ENCODE measurements at places on chromosomes 11 and 22.

DNA sequence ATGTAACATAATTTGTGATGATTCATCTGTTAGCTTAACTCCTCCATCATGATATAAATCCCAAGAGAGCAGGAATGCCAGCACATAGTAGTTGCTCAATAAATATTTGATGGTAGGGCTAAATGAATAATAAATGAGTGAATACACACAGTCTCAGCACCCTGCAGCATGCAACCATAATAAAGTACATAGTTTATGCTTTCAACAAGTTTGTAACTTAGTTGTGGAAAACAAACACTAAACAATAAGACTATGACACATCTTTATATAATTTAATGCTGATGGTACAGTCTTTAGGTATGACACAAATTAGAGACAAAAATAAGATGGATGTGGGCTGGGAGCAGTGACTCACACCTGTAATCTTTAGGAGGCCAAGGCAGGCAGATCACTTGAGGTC is 3.8 kb downstream of the ALKBH8 start:
- peak; percentile 44 for DNase-seq

DNA sequence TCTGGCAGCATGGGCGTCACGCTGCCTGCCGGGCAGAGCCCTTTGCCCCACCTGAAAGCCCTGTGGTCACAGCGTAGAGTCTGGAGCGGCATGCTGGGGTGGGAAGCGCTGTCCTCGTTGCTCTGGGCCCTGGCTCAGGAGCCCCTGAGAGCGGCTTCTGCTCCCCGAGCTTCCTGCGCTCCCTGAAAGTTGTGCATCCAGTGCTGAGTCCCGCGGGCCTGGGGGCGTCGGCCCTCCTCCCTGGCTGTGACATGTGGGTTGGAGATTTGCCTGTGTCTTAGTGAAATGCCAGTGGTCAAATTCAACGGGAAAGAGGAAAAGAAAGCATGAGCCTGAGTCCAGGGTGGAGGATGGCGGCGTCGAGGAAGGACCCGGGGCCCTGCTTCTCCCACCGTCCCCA is 1208.0 kb downstream of the BRD1 start:
- no peak for DNase-seq

- no peak for DNase-seq
These were observed 13.4 kb downstream of the ARHGAP8 start for GRCh38 chr22:44765571-44766285.

DNA sequence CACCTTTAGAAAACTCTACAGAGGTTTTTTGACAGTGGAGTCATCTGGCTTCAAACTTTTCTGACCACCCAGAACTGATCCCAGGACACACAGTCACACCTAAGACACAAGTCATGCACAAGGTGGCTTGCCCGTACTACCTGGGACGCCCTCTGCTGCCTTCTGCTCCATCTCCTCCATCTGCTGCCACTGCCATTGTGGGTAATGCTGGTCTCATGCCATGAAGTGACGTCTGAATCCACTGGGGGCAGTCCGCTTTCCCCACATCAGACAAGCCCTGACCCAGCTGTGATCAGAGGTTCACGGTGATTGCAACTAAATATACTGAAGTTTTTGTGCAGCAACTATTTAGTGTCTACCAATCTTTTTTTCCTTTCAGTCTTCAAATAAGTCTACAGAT is 5.4 kb upstream of the NDUFS8 start:
- no peak for DNase-seq

GRCh38 chr11:9459667-9460321 is 1.0 kb upstream of the ZNF143 start:
- DNase-seq: peak; percentile 14

DNA sequence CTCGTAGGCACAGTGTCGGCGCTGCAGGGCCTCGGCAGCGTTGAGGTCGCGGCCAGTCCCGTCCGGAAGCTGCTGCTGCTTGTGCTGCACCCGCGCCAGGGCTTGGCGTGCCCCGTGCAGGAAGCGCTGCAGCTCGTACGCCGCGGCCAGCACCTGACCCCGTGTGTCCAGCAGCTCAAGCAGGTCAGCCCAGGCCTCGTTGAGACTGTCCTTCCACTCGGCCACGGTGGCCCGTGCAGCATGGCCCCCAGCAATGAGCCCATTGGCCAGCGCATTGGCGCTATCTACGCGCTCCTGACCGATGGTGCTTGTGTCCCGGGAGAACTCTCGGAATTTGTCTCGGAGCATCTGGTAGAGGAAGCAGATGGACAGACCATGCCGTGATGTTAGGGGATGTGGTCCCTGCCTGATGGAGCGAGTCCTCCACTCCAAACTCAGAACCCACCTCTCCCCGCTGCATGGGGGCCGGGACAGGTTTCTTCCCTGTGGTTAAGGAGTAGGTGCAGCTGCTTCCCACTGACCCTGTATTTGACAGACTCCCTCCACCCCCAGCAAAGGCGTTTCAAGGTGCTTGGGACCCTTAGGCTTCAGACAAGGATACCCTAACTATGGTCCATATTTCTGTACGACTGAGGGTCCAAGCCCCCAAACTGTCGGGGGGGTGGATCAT is 13.8 kb upstream of the RBM4B start:
- DNase-seq: no peak

- DNase-seq: no peak
These were observed 77.5 kb upstream of the BID start for GRCh38 chr22:17851759-17852158.

DNA sequence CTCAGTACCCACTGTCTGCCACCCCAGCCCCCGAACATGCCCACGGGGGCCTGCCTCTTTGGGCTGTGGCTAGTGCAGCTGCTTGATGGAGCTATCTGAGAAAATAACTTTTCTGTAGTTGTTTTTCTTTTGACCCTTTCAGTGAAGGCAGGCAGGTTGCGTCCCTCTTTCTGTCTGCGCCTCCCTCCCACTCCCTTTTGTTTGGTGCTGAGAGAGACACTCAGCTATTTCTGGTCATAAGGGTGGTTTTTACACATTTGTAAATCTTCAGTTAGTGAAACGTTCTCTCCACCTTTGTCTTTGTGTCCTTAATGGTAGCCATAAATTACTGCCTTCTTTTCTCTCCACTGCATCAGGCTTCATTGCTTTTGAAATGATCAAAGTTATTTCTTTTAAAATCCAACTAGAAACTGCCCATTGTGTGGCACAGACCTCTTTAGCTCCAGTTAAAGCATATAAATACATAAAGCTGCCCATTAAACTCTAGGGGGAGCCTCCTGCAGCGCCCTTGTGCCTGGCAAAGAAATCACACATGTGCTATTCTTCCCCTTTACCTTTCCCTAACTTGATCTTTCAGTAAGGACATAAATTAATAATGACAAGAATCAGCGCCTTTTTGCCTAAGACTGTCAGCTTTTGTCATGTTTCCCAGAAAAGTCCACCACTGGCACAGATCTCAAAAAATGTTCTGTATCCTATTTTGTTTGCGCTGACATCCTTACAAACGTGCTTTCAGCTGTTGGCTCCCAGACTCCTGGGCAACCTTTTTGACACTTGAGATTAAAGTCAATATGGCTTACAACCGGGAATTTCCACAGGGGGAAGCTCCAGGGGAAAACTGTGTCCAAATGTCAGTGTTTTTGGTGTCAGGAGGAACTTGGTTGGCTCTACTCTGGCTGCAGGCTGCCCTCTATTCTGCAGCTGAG is 1.7 kb upstream of the SCUBE2 start:
- no peak for DNase-seq

DNA sequence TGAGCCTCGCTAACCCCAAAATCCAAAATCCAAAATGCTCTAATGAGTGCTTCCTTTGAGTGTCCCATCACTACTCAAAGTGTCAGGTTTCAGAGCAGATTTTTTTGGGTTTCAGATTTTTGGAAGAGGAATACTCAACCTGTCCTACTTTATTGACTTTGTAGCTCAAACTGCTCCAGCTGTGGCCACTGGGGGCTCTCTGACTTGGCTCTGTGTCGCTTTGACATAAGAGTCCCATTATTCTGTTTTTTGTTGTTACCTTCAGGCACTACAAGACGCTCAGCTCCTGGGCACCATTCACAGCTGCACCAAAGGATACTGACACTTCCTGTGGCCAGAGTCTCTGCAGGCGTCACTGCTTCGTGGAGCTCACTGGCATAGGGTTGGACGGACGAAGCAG is 41.1 kb downstream of the PHF21B start:
- no peak for DNase-seq

DNA sequence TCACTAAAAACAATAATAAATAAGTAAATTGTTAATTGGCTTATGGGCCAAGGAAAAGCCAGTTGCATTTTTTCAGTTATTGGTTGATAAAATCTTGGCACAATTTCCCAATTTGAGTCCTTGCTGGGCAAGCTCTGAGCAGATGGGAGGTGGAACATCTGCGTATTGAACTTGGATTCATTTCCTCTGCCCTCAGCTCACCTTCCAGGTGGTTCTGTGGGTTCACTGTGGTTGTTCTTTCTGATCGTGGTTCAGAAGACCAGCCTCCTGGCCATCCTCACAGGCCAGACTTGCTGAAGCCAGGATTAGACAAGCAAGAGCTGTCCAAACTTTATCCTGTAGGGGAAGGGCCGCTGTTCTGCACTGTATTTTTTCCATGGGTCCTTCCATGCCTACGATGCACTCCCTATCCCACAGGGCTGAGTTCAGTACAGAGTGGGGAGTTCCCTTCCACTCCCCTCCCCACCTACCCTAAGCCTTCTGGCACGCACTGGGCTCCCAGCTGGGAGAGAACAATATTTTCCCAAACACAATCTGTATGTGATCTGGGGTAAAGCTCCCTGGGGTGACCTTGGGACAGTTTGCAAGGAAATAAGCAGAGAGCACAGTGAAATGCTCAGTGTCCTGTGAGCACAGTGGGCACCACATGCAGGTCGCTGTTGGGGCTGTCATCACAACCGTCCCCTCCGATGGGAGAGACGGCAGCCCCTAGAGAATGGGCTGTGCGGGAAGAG is 43.5 kb upstream of the TP53I11 start:
- DNase-seq: no peak

- no peak for DNase-seq
These were observed 839.9 kb upstream of the TENM4 start for GRCh38 chr11:80280737-80281136.

DNA sequence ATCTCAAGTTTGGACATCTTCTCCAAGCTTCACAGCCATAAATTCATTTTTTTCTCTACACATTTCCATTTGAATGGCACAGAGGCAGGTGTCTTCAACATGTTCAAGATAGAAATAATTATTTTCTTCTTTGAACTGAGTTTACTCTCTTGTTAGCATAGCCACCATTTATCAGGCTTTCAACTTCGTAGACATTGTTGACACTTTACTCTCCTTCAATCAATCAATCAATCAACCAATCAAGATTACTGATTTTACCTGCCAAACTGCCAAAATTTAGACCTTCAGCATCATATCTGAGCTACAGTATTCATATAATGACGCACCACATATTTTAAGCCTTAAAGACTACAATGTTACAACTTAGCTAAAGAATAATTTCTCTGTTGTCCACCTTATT is 300.1 kb upstream of the LUZP2 start:
- DNase-seq: no peak

DNA sequence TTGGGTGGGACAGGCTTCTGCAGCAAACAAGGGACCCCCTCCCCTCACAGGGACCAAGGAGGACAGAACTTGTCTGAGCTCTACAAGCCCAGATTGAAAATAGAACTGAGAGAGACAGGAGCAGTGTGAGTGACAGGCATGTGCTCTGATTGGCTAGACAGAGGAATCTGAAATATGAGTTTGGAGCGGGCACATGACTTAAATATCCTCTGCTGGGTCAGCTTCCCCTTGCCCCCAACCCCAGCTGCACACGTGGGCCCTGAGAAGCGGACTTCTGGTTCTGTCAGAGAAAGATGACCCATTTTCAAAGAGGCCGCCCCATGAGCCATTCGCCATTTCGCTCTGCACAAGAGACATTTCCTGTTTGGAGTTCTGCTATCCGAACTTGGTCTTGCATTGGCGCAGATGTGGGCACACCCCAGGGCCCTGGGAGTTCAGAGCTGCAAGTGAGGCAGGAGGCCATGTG is 5.3 kb downstream of the TUBA8 start:
- no peak for DNase-seq

DNA sequence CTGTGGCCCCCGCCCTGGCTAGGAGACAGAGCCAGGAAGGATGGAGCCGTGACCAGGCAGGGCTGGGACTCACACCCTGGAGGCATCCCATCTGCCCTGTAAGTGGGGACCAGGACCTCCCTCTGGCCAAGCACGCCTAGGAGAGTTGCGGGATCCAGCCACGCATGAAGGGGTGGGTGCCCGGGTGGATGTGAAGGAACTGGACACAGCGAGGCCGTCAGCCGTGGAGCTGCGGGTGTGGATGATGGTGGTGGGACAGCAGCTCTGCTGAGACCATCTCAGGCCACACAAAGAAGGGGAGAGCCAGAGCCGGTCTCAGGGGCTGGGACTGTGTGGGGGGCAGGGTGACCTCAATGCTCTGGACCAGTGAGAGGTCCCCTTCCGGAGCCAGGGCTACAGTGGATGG is 746.4 kb downstream of the BRD1 start:
- no peak for DNase-seq

DNA sequence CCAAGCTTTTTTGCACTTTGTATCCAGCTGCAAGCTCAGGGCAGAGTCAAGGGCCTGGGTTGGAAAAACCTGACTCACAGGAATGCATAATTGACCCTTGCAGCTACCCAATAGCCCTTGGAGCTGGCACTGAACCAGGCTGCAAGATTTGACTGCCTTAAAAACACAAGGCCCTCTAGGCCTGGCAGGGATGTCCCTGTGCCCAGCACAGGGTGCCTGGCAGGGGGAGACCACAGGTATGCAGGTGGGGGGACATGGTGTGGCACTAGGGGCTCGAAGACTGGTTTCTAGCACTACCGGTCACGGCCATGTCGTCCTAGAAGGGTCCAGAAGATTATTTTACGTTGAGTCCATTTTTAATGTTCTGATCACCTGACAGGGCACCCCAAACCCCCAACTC is 30.2 kb downstream of the SBF1 start:
- peak; percentile 20 for DNase-seq

GRCh38 chr22:44023404-44024287 is 456 bp upstream of the PARVB start:
- no peak for DNase-seq

DNA sequence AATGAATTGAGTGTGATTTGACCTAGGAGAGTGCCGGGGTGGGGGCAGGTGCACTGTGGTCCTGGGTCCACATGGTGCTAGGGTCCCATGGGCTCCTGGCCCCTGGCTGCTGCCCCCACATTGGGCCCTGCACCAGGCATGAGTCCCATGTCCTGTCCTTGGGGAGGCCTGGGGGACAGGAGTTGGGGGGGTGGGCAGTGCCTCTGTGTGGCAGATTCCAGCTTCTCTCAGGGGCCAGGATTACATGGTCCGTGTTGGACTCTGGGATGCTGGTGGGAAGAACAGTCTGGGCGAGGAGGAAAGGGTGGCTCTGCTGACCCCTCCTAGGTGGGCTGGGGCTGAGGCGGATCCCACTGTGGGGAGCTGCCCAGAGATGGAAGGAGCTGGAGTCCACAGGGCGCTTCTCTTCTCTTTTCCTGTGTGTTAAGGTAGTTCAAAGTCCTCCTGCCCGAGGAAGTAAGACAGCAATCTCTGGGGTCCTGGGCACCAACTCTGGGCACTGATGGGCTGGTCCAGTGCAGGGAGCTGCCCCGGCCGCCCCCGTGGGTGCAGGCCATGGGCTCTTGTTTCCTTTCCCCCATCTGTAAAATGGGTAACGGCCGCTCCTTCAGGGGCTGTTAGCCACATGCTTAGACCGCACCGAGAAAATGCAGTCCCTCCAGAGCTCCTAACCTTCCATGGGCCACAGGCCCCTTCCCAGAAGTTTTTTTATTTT is 19.8 kb downstream of the KCNQ1 start:
- DNase-seq: no peak
